ENCODE measurements at places on chromosomes 4 and X. TPM values are rescaled to one million over a fixed set of nuclear protein-coding genes. Genes with fewer than 3 reads are reported as not detected.

Gene BTC
- 10.4 TPM for total RNA-seq

Gene LIAS
- 9.2 TPM for total RNA-seq

Gene HSFX4
- not detected for total RNA-seq

Gene GYPB
- total RNA-seq: not detected

Gene ETDB
- not detected for total RNA-seq

Gene ESX1
- not detected for total RNA-seq

Gene NPNT
- total RNA-seq: 240 TPM

Gene SLC2A9
- total RNA-seq: 9.1 TPM

Gene TMPRSS11B
- not detected for total RNA-seq

Gene SPANXA2
- not detected for total RNA-seq

Gene PNCK
- total RNA-seq: 1.2 TPM
